ENCODE measurements at places on chromosomes 11 and 22. TPM values are rescaled to one million over a fixed set of nuclear protein-coding genes. Genes with fewer than 3 reads are reported as not detected.

DNA sequence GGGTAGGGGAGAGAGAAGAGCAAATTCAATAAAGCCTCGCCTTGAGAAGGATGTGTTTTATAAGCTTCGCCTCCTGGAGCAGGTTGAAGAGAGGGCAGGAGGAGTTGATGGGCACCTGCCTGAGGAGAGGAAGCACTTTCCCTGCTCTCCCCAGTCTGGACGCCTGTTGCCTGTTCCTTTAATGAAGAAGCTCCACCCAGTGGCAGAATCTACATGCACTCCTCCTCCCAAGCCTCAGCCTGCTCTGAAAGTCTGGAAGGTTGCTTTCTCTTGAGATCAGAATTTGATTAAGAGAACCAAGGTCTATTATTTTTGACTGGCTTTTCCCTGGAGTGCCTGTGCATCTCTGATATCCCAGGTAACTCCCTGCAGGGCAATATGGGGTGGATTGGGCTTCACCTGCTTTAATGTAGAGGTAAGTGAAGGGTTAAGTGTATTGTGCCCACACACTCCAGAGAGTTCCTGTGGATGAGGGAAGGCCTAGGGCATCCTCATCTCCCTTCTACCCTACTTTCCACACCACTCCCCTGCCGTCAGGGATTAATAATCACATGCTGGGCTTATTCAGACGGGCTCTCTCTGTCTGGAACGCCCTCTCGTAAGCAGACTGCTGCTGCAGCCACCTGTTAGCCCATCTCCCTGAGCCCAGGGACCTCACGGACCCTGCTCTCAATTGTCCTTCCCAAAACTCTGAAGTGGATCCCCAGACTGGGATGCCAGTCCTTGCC lies 22.3 kb downstream of the NTM start:
- DNase-seq: no peak

GRCh38 chr22:41288245-41288946 lies 2.4 kb upstream of the RANGAP1 start:
- no peak for DNase-seq

- no peak for DNase-seq
Observed at GRCh38 chr22:44409974-44410316, 88.1 kb downstream of the RTL6 start.

SAA4 gene
- not detected for polyA plus RNA-seq

PARVG gene
- polyA plus RNA-seq: 5.1 TPM

Measured in brain (organoid and tissue), 16 donors.